Posterior cingulate gyrus (tissue), 11 donors: ENCODE measurements at places on chromosomes 2 and 18.

DNA sequence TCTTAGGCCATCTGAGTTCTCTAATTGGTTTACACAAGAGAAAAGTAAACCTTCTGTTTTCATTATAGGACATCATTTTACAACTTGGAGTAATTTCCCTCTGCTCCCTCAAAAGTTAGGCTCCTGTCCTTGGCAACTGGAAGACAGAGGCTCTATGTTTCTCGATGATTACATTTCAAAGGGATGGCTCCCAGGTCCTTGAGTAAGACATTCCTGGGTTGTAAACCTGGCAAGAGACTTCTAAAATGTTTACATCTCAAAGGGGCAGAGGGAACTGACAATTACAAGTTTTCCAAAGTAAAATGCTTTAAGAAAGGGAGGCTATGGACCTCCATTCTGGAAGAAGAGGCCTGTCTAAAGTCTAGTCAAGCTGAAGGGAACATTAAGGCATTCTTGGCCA lies 268.3 kb upstream of the REG3G start:
- no peak for DNase-seq

DNA sequence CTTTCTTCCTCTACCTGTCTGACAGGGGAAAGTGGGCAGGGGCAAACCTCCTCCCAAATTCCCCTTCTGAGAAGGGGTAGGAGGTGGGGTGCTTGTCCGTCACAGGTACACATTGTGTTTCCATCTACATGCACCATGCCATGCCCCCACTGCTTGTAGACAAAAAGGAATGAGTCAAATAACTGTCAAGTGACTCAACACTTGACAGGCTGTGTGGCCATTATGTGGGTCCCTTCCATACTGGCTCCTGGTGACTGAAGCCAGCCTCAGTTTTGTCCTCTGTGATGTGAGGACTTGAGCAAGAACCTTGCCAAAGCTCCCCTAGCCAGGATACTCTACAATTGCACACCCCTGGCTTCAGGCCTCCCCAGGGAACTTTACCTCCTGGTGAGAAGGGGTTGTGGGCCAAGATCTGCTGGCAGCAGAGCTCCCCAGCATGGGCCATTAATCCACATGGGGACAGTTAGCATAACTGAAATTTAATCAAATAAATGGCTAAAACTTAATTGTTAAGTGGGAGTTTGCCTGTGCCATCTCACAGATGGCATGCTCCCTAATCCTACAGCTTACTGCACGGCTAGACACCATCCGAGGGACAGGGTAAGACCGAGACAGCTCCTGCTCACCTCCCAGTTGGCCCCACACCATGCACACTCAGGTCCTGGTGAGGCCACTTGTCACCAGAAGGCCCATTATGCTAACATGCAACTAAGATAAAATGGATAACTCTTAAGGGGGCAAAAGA lies 140.2 kb downstream of the BCL11A start:
- DNase-seq, result no peak

GRCh38 chr2:180003559-180003958 lies 3.5 kb downstream of the CWC22 start:
- no peak for DNase-seq

- no peak for DNase-seq
These were observed 971.0 kb upstream of the GYPC start for GRCh38 chr2:125684932-125685331.

DNA sequence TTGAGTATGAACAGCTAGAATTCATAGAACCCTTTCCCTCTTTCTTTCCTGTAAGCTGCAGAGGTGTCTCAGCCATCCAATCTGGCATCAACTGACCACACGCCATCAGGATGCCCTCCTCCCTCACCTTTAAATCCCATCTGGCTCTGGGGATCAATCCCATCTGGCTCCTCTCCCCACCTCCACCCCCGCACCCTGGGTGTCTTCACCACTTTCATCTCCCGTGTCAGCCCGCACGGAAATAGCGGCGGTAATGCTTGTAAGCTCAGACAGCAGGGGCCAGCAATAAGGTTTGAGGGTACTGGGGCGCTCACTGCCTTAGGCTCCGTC lies 508 bp upstream of the TUBA4B start:
- DNase-seq, result no peak

- DNase-seq, result no peak
These were observed 25.4 kb upstream of the MGAT5 start for GRCh38 chr2:134228493-134228903.

DNA sequence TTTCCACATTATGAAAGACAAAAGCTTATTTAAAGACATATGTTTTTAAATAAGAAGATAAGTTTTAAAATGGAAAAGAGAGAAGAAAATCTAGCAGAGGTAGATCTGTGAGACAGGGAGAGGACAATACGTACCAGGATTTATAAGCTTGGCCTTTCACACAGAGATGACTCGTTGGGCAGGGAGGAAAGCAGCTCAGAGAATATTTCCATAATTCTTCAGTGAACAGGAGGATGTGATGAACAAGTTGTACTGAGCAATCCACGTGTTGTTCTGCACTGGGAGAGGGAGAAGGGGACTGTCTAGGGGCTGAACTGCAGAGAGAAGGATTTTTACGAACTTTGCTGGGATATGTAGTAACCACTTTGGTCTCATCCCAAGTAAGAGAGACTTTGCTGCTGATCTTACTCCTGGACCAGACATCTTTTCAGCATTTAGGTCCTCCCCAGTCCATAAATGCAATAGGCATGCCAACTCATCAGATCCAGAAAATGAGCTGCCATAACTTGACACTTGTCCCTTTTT lies 162.5 kb upstream of the SETBP1 start:
- no peak for DNase-seq

GRCh38 chr18:9619545-9619944 lies 5.2 kb upstream of the PPP4R1 start:
- DNase-seq, result no peak

DNA sequence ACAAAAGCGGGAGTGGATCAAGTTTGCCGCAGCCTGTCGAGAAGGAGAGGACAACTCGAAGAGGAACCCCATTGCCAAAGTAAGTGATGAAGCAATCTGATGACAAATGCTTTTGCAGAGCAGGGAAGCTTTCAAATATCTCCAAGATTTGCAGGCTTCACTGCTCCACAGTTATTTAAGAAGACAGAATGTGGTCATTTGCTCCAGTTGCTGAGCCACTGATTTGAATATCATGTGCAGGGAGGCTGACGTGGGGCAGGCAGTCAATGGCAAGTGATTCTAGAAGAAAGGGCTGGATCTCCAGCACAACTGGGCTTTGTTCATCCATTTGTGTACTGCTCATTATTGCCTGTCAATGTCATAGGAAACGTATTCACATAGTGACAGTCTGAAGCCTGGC lies 10.2 kb downstream of the DSG4 start:
- DNase-seq, result no peak

DNA sequence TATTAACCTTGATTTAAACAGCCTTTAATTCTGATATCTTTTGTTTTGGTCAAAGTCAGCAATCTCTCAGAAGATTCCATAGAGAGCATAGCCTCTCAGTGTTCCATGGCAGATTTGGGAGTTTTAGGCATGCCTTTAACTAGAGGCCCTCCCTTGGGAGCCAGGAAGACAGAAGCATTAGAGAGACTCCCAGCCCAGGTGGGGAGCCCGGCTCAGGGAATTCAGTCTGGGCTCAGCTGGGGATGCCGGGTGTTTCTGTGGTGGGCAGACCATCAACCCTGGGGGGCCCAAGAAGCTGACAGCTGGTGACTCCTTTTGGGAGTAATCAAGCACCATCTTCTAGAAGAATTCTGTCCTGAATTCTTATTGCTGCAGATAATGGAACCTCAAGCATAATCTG lies 99.7 kb upstream of the CELF4 start:
- DNase-seq, result no peak

GRCh38 chr2:6692056-6692455 lies 173.7 kb downstream of the CMPK2 start:
- no peak for DNase-seq

- DNase-seq, result no peak
These were observed 100.0 kb downstream of the SPOPL start for GRCh38 chr2:138601458-138602165.

DNA sequence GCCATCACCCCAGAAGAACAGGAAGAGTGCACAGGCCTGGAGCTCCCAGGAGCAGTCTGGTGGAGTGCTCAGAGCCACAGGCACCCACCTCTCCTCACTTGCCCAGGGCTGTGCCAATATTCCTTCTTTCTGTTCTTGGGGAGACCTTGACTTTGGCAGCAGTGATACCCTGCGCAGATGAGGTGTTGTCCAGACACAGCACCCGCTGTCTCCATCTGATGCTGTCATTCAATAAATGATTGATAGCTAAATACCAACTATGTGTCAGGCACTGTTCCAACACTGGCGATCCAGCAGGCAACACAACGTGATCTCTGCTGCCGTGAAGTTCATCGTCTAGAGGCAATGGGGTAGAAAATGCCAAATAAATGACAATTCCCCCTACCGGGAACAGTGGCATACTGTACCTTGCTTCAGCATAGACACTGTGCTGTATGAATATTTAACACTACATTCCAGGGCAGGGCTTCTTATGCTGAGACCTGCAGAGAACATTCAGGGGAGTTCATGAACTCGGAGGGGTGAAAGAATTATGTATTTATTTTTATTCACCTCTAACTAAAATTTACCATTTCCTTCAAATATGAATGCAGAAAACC lies 320.5 kb upstream of the NCKAP5 start:
- no peak for DNase-seq

- no peak for DNase-seq
These were observed 31.8 kb upstream of the RIOK3 start for GRCh38 chr18:23421277-23421676.

GRCh38 chr18:10032331-10033015 lies 118.7 kb downstream of the VAPA start:
- DNase-seq, result no peak

DNA sequence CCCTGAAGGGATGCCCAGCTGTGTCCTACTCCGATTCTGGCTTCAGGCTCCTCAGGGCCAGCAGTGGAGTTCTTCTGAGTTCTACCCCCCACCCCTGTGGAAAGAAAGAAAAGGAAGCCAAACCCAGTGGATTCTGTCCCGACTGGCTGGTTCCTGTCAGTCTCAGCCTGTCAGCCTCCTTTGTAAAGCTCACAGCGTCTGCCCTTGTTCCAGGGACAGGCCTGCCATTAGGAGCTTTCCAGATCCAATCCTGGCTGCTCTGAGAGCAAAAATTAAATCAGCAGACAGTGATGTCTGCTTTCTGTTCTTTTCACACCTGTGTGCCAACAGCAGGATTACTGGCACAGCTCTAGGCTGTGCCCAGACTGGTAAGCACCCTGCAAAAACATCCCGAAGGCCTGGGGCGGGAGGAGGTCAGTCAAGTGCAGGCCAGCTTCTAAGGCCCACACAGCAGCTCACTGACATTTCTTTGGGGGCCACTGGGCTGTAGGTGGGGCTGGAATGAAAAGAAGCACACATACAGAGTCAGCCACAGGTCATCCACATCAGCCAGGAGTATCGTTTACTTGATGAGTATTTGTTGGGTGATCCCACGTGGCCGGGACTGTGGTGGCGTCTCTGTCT lies 69.1 kb downstream of the EHD3 start:
- DNase-seq, result no peak
